ENCODE measurements at places on chromosomes 4 and X. TPM values are rescaled to one million over a fixed set of nuclear protein-coding genes. Genes with fewer than 3 reads are reported as not detected.

Gene NAP1L2
- 0.12 TPM for polyA plus RNA-seq

Gene AREG
- not detected for polyA plus RNA-seq

Gene CXorf49
- not detected for polyA plus RNA-seq

Gene BRS3
- polyA plus RNA-seq: not detected

Gene MAGEA10
- 49.8 TPM for polyA plus RNA-seq

DNA sequence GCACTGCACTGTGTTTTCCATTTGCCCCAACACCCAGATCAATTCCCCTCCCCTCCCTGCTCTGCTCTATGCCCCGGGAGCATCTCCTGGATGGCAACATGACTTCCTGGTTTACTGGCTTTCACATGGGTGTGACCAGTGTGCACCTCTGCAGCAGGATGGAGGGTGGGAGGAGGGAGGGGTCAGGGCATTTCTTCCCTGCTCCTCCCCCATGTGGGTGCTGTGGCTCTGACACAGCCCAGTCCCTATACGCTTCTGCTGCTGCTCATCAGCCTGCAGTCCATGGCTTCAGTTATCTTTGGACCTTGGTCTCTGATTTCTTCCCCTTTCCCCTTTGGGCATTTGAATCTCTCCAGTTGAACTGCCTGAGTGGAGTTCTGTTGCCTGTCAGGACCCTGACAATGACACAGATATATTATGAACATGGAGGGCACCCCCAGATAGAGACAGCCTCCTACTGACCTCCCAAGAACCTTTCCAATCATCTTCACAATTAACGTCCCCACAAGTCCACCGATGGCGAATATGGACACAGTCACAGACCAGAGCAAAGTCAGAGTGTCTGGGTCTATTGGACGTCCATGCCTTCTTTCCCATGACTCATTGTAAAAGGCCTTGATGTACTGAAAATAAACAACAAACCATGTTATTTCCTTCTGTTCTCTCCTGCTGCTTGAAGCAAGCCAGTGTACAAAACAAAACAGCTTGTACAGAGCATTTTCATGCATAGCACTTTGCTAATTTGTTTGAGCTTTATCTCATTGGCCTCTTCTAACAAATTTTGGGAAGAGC, 24.8 kb downstream of the SLC2A9 start:
- DNase-seq: no peak

DNA sequence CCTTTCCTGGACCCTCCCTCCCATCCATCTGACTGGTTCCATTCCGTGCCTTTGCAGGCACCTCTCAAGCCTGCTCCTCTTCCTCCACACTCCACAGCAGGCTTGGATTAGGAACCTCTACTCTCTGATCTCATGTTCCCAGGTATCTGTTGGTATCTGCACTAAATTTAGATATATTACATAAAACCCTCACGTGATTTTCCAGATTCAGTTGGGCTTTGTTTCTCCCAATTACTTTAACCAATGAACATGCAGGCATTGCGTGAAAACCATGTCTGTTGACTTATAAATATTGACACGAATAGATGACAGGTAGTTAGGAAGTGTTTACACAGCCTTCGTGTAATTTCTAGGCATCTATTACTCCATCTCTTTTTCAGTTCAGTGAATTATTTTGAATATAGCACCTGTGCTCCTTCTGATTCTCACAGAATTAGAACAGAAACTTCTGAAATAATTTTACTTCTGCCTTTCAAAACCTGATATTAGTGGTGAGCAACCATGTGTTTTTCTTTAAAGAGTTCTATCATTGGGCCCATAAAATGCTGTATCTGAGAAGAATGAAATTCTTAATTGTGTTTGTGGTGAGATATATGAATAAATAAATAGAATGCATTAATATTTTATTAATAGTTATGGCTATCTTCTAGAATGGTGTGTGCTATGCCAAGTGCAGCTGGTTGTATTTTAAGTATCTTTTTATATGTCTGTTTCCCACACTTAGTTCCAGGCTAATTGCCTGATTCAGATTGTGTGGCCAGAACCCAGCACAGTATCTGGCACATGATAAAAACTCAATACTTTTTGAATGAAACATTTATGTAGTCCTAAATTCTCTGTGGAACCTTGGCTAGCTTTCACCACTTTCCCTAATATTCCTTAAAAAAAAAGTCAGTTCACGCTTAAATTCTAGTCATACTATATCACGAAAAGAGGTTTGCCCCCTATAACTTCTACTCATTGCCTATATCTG, 304.8 kb downstream of the QDPR start:
- DNase-seq: no peak

DNA sequence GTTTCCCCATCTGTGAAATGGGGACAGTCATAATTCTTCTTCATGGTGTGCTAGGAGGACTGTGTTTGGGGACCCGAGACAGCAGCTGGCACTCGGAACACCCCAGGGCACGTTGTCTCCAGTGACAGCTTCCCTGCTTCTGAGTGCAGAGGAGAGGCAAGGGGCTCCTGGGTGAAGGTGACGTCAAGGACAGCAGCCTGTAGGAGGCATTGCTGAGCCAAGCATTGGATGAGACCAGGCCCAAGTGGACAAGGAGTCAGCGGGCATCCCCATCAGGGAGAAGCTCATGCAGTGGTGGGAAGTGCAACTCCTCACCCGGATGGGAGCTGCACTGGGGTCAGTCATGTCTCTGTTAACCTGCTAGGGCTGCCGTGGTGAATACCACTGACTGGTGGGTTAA, 46.1 kb downstream of the EVC start:
- DNase-seq: no peak

- no peak for DNase-seq
Measured at GRCh38 chr4:121827853-121828252, 4.2 kb upstream of the CCNA2 start.

DNA sequence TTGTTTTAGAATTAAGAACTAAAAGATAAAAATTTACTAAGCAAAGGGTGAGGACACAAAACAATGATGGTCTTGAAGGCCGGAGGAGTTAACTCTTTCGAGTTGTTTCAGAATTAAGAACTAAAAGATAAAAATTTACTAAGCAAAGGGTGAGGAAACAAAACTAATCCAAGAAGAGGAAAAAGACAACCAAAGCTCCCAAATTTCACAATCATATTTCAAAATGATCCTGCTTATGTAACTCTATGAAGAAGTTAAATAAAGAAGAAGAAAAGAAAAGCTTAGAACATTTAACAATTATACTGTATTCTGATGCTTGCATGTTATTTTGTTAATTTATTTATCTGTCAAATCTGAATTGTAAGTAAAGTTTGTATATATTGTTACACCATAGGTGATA, 154.8 kb upstream of the SLIT2 start:
- no peak for DNase-seq

All from SK-N-SH (cell line).